ENCODE measurements at places on chromosomes 2 and 18.

- DNase-seq: no peak
These were observed 40.4 kb downstream of the ANKMY1 start for GRCh38 chr2:240517342-240517741.

- DNase-seq: no peak
These were observed 34.3 kb upstream of the SNED1 start for GRCh38 chr2:240963868-240964703.

DNA sequence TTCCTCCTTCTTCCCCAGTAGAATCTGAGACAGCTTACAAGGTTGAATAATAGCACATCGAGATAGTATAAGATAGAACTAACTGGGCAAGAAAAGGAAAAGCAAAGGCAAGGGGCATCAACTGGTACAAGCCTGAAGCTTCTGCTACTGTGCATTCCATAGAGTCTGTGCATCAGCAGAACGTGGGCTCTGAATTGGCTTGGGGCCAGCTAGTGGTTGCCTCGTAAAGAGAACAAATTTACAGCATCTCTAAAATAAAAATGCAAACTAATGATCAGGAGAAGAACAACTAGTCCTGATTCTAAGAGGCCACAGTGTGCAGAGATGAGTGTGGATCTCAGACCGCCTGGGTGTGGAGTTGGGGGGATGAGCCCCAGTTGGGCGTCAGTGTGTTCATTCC lies 36.6 kb downstream of the UPP2 start:
- DNase-seq: no peak

- DNase-seq: peak; percentile 62
These were observed 253.1 kb downstream of the CDCA7 start for GRCh38 chr2:173607606-173608311.

GRCh38 chr2:37590119-37590571 lies 81.3 kb downstream of the CDC42EP3 start:
- DNase-seq: peak; percentile 91

- no peak for DNase-seq
These were observed 736.1 kb downstream of the GALR1 start for GRCh38 chr18:77985526-77986281.

DNA sequence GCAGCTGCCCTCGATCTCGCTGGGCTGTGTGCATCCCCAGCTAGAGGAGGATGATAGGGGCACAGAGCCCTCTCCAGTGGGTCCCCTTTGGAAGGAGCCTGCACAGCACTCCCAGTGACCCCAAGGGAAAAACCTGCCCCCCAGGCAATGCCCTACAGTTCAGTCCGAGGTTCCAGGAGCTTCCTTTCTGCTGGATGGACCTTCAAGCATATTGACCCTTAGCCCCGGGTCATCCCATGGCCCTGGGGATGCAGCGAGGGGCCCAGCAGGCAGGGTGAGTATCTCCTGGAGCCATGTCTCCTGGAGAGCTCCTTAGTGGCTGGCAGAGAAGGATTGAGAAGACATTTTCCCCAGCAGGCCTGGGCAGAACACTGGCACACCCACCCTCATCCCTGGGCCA lies 45.4 kb upstream of the CTDP1 start:
- DNase-seq: no peak

DNA sequence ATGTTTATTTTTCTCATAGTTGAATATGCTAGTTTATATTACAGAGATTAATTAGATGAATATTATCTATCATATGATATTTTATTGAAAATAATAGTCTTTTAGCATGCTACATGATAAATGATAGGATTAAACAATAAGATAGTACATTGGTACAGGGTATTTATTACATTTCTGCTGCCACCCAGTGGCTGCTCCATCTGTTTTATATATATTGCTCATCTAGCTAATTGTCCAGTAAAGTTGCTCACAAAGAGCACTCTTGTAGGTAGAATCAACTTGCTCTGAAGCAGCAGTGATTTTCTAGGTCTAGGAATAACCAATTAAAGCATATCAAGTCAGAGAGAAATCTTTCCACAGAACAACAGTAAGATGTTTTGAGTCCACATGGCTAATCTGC lies 183.3 kb downstream of the ASXL3 start:
- DNase-seq: peak; percentile 40

DNA sequence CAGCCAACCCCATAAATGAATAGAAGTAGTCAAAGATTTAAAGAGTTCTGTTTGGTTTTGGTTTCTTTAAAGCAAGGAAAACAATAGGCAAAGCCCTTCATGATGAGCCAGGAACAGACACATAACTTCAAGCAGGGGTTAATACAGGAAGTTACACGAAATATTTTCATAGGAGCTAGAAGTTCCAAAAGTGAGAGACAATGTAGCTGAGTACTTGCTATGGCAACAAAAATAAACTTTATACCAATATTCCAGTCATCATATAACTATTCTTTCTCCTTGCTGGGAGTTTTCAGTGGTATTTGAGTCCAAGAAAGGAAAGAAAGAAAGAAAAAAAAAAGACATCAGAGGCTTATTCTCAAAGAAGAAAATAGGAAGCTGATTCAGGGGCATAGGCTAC lies 56.2 kb downstream of the COBLL1 start:
- DNase-seq: peak; percentile 54

DNA sequence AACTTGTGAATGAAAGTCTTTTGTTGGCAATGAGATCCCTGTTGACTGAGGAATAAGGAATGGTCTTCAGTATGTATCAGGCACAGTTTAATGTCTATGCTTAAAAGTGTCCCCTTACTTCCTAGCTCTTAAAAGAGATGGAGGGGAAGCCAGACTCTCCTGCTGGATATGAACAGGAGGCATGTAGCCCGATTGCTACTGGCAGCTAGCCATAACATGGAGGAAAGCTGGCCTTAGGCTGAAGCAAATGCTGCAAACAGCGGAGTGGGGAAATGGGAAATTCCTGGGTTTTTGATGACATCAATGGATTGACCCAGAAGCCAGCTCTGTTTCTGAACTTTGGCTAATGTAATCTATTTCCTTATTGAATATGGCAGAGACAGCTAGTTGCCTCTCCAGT lies 266.1 kb downstream of the SLC4A3 start:
- DNase-seq: no peak

DNA sequence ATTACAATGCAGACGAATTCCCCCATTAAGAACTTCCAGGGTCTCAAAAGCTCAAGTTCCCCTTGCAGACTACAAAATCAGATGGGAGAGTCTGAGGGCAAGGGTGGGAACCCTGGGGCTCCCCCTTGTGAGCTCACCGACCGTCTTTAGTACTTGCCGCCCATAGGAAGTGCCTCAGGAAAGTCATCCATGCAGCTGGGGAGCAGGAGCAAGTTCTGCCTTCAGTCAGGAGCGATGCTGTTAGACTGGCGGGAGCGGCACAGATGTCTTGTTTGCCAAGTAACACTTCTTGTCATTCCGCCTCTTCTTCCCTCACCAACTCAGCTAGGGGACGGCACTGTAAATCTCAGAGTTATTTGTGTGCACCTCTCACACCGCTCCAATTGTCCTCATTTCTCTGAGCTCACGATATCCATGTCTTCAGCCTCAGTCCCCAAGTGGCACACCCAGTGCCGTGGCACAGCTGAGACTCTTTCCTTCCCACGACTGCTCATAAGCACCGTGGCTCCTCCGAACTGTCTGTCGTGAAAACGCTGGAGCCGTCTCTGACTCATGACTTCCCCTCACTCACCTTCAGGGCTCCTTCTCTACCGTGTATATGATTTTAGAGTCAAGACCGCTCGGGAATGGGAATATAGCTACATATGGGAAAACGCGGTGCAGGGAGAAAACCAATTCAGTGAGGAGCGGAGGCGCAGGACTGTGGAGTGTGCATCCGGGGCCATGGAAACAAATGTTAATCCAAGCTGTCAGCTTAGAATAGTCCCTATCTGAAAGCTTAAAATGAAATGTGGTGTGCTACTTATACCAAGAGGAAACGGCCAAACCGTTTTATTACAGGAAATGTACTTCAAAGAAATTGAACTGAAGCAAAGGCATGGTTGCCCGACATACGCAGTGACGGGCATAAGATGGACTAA lies 34.0 kb downstream of the UXS1 start:
- no peak for DNase-seq

DNA sequence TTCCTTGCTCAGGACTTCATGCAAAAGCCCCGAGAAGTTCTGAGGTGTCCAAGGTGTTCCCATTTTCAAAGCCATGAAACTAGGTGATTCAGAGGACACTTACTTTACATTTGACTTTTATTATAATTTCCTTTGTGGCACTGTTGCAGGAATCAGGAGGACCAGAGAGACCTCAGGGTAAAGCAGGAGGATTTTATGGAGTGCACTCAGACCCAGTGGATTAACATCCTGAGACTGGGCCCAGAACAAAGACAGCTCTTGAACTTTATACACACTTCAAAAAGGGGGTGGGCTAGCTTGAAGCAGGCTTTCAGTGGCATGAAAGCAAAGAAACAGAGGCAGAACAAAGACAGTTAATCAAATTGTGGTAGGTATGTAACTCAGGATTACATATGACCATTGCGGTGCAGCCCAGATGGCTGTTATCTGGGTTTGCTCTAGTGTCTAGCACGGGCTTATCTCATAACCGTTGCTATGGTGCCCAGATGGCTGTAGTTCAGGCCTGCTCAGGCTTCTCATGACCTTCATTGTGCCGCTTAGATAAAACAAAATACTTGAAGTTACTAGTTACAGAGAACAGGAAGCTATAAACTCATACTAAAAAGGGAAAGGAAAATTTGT lies 39.4 kb downstream of the TMEM182 start:
- DNase-seq: no peak

DNA sequence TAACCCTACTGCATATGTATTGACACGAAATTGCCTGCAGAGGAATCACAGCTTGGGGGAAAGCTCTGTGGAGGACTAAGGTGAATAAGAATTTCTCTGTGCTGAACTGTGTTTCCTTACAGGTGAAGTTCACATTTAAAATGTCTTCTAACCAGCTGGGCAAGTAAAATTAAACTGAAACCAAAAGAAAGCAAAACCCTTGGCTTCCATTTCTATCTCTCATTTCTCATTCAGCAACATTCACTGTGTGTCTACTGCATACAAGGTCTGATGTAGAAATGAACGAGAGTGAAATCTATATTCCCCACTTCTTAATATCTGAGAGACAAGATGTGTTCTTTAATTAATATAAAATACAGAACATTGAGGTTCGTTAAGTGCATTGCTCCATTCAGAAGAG lies 397.3 kb downstream of the SOX11 start:
- no peak for DNase-seq

GRCh38 chr2:35973132-35973736 lies 382.3 kb upstream of the CRIM1 start:
- DNase-seq: peak; percentile 36

- no peak for DNase-seq
These were observed 367 bp downstream of the TGFA start for GRCh38 chr2:70553334-70553583.

DNA sequence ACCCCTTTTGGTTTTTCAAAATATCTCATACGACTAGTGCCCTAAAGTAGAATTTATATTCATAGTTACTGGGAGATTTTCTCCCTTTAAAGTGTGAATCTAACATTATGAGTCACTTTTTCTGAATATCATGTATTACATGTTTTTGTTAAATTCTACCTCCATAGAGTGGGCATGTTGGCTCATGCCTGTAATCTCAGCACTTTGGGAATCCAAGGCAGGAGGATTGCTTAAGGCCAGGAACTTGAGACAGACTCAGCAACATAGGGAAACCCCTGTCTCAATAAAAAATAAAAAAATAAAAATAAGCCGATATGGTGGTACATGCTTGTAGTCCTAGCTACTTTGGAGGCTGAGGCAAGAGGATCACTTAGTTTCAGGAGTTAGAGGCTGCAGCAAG lies 45.3 kb upstream of the UNC80 start:
- no peak for DNase-seq

GRCh38 chr2:72613931-72614330 lies 211.9 kb downstream of the EXOC6B start:
- no peak for DNase-seq

- DNase-seq: peak; percentile 76
These were observed 305.0 kb upstream of the EPAS1 start for GRCh38 chr2:45992021-45992740.

- peak; percentile 88 for DNase-seq
These were observed 275.9 kb downstream of the TMX3 start for GRCh38 chr18:68438983-68439382.

DNA sequence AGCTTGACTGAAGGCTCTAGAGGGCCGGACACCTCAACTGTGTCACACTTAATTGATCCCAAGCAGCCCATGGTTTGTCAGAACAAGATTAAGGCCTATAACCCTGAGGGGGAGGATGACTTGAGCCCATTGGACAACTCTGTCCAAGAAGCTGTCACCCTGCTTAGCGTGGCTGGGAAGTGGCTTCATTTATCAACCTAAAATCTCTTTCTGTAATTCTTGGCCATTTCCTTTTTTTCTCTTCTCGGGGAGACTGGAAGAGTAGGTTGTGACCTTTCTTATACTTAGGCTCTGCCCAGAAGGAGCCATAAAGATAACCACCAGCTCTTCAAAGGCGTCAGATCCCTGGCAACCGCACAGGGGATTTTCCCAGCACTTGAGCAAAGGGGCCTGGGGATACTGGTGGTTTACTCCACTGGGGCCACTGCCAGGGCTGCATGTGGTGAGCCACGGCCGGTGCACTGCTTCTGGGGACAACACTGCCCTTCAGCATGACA lies 265.5 kb downstream of the CYRIA start:
- no peak for DNase-seq

- no peak for DNase-seq
These were observed 11.8 kb downstream of the SLC25A12 start for GRCh38 chr2:171882089-171882769.

- no peak for DNase-seq
These were observed 262.1 kb downstream of the EIPR1 start for GRCh38 chr2:3115301-3116042.

DNA sequence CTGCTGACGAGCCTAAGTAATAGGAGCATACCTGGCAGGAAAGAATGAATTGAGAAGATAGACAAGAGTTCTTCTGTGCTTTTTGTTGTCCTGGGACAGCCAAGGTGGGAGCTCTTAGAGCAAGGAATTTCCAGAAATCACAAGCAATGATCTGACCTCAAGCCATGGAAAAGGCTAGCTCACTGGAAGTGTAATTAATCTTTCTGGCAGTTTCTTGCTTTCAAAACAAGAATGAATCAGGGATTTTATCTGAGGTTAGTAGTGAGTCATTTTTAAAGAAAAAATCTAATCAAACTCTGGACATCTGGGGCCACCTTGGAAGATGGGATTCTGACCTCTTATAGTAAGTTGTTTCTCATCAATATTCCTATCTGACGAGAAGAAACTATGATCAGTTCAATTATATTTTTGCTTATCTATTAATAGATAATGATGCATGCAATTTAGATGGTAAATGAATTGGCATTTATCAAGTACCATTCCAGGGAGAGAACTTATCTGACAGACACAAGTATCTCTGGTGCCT lies 98.0 kb downstream of the ADCYAP1 start:
- DNase-seq: peak; percentile 76

GRCh38 chr2:239035997-239036731 lies 188.3 kb downstream of the TWIST2 start:
- no peak for DNase-seq

GRCh38 chr2:113922335-113922734 lies 32.4 kb downstream of the ACTR3 start:
- DNase-seq: no peak

DNA sequence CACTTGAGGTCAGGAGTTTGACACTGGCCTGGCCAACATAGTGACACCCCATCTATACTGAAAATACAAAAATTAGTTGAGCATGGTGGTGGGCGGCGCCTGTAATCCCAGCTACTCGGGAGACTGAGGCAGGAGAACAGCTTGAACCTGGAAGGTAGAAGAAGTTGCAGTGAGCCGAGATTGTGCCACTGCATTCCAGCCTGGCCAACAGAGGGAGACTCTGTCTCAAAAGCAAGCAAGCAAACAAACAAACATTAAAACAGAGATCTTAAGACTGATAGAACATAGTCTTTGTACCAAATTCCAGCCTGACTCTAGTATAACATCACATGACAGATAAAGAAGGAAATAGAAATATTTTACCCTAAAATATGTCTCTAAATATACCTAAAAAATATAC lies 168.1 kb downstream of the PTPRM start:
- DNase-seq: no peak
